ENCODE measurements at places on chromosomes 5 and 9. TPM values are rescaled to one million over a fixed set of nuclear protein-coding genes. Genes with fewer than 3 reads are reported as not detected.

GRCh38 chr9:136711751-136712689, at the start of gene DIPK1B:
DIPK1B (plus strand) TSS chr9:136712572; CDS start chr9:136712666, 94 bp downstream.
- H3K4me1 ChIP-seq: no peaks in the 10 kb centered on the region
- H3K36me3 ChIP-seq: no peaks in the 10 kb centered on the region
- no peak within 1 kb of the TSS for H3K27ac ChIP-seq
- H3K4me3 ChIP-seq: no peak within 1 kb of the TSS

DNA sequence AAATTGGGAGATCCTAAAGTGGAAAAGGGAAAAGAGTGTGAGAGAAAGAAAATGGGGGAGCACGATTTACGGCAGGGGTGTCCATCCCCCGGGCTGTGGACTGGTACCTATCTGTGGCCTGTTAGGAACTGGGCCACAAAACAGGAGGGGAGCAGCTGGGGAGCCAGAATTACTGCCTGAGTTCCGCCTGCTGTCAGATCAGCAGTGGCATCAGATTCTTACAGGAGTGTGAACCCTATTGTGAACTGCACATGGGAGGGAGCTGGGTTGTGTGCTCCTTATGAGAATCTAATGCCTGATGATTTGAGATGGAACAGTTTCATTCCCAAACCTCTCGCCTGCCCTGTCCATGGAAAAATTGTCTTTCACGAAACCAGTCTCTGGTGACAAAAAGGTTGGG, 108.3 kb upstream of the ADAMTSL1 start:
- no peaks in the 10 kb centered on the region for H3K27me3 ChIP-seq
- no peaks in the 10 kb centered on the region for H3K36me3 ChIP-seq
- H3K4me1 ChIP-seq: no peaks in the 10 kb centered on the region
- peak overlapping the region; percentile 1 for H3K27ac ChIP-seq
- H3K4me3 ChIP-seq: no peak overlapping the region

DNA sequence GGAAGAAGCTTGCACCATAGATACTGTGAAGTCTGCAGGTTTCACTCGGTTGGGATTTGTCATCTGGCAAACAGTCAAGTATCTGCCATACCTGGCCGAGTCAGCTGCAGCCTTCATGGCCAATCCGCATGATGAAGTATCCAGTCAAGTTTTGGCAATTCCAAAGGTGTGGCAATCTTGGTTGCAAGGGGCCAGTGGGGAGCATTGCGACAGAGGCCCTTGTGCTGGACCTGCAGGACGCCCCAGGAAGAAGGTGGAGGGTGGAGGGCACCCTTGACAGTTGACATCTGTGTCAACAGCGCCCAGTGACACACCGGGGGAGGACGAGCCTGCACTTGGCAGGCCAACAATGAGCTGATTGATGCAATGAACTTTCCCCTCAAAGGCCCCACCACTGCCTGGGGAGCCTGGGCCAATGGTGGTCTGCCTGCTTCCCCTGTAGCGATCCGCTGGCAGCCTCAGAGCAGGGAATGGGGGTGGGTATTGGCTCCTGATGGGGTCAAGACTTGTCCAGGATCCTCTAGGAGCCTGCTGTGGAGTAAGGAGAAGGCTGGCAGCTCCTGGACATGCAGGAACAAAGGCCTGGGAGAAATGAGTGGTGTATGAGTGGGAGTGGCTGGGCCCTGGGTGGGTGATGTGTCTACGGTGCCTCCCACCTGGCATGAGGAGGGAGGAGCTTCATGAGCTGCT, 122.8 kb upstream of the PITX1 start:
- no peak overlapping the region for H3K4me3 ChIP-seq
- peaks cover 9% of the 10 kb centered on the region for H3K36me3 ChIP-seq
- peak; percentile 100 for DNase-seq
- no peaks in the 10 kb centered on the region for H3K27me3 ChIP-seq

DNA sequence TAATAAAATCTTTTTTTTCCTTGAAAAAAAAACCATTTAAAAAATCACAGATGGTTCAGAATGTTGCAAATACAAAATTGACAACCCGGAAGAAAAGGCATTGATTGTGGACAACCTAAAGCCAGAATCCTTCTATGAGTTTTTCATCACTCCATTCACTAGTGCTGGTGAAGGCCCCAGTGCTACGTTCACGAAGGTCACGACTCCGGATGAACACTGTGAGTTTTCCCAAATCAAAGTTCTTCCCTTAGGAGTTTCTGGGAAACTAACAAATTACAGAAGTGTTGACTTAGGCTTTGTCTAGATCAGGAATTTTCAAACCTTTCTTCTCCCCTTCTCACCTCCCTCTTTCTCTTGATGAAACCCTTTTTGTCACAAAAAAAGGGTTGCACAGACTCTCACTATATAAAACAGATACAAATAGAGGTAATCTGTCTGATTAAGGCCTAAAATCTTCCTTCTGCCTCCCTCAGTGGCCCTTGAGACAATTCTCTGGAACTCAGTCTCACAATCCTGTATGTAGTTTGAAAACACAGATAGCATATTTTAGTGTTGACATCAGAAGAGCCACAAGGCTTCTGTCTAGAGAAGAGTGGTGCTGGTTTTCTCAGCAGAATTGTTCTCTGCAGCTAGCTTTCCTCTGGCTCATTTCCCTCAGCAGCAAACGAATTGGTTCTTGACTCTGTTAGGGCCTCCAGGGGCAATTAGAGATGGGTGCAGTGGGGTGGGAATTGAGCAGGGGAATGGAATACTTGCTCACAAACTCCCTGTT, 79.5 kb downstream of the OSMR start:
- H3K4me1 ChIP-seq: no peaks in the 10 kb centered on the region
- no peak for DNase-seq
- no peaks in the 10 kb centered on the region for H3K27me3 ChIP-seq
- no peak overlapping the region for H3K27ac ChIP-seq

DNA sequence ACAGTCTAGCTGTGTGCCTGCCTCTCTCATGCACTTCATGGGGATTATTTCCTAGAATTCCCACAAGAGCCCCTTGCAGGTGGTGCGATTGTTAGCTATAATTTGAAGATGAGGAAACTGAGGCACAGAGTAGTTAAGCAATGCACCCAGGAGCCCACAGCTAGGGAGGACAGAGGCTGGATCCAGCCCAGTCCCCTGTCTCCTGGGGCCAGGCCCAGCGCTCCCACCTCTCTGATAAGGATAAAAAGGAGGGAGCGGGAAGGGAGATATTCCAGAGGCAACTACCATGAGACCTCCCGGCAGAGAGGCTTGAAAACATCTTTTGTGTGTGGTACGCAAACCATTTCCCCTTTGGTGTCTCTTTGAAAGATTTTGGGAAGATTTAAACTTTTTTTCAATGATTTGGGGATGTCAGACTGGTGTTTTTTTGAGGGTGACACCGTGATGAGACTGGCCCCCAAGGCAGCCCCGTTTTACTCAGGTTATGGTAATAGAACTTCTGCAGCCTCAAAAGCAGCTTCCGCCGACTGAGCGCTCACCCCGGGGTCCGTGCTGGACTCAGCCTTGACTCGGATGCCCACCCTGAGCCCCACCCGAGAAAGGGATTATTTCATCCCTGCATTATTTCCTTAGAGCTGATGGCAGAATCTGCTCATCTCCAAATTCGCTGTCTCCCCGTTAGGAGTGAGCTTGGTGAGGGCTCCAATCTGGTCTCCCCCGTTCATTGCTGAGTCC, 144.7 kb upstream of the IER5L start:
- H3K36me3 ChIP-seq: no peaks in the 10 kb centered on the region
- no peak overlapping the region for H3K27ac ChIP-seq
- no peak overlapping the region for H3K4me3 ChIP-seq
- DNase-seq: no peak
- H3K27me3 ChIP-seq: no peaks in the 10 kb centered on the region

The ANGPTL2 gene
- not detected for total RNA-seq

The ADAMTS13 gene
- total RNA-seq: 6.1 TPM

All from MCF 10A (cell line).